ENCODE measurements at places on chromosomes 11 and 22.

DNA sequence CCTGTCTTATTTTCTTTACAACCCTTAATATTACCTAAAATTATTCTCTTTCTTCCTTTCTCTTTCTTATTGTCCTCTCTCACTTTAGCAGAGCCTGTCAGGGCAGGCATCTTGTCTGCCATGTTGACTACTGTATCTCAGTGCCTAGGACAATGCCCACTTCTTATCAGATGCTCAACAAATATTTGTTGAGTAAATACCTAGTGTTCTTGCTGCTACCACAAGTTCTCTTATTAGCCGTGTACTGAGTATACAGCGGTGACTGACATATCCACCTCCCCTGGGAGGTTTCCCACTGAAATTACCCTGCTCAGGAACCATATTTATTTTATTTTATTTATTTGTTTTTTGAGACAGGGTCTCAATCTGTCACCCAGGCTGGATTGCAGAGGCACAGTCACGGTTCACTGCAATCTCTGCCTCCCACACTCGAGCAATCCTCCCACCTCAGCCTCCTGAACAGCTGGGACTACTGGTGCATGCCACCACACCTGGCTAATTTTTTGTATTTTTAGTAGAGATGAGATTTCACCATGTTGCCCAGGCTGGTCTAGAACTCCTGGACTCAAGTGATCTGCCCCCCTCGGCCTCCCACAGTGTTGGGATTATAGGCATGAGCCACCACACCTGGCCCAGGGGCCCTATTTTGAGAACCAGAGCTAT is 6.7 kb downstream of the HPX start:
- DNase-seq, result no peak

GRCh38 chr11:94550513-94550912 is 6.8 kb downstream of the FUT4 start:
- no peak for DNase-seq

DNA sequence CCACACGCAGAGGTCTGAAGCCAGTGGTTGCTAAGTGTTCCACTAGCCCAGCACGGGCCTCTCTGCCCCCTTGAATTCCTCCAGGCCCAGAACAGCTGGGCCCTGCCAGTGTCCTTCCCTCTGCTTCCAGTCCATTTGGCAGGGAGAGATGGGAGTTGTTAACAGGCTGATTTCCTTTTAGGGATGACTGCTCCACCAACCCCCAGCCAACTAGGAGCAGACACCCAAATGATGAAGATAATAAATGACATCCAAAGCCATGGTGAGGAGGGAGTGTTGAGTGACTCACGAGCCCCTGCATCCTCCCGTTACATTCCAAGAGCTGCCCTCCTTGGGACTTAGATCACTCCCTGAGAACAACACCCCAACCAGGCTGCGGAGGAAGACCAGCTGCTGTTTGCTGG is 20.6 kb downstream of the PARVA start:
- DNase-seq, result no peak

DNA sequence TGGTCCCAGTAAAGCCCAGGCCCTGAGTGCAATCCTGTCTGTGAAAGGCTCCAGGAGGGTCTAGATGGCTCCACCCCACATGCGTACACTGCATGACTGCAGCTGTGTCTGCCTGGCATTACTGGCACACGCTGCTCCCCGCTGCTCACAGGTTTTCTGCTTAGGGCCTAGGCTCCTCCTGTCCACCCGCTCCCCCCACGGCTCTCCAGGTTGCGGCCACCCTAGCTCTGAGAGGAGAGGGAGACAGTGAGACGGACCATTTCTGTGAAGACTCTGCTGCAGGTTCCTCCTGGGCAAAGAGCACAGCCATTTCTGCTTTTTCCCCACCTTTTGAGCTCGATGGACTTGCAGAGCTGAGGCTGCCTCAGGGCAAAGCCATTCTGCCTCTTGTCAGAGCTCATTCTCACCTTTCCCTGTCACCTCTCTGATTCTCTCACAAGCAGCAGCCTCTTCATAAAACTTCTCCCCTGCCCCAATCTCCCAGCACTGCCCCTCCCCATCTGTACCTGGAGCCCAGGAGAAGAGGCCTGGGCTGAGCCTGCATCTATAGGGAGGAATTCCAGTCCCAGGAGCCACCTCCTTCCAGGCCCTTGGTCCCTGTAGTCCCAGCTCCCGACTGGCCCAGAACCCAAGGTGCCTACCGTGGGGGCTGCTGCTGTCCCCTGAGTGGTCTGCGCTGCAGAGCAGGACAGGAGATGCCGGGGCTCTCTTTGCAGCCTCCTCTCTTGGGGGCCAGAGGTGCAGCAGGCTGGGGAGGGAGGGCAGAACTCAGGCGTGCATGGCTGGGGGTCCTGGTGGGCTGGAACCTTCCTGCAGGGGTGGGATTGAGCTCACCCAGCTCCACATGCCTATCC is 433.7 kb upstream of the B3GAT1 start:
- no peak for DNase-seq

GRCh38 chr11:93622043-93622442 is 39.4 kb upstream of the CEP295 start:
- DNase-seq, result no peak

- DNase-seq, result no peak
Observed at GRCh38 chr11:111069066-111069465, 176.5 kb upstream of the POU2AF2 start.

DNA sequence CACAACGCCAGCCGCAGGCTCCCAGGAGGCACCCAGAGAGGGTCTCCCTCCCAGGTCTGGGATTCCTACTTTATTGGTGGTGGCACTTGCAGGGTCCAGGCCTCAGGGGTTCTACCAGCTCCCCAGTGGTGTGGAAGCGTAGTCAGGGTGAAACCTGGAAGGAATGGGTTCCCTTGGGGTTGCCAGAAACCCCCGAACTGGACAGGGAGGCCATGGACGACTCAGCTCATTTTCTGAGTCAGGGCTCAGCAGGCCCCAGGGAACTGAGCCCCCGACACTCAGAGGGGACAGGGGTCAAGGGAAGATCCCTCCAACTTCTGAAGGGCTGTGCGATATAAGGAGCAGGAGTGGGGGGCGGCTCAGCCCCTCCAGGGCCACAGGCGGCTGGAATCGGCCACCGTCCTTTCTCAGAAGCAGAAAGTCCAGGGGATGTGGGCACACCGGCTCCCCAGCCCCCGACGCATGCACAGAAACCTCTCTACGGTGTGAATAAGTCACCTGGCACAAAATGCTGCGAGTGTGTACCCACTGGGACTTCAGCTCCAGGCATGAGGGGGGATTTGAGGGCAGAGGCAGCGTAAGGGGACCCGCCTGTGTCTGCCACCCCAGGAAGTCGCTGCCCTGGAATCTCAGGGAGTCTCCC is 25.1 kb downstream of the MRGPRG start:
- no peak for DNase-seq

- peak; percentile 39 for DNase-seq
Observed at GRCh38 chr22:48491451-48491941, 1336.2 kb downstream of the BRD1 start.

DNA sequence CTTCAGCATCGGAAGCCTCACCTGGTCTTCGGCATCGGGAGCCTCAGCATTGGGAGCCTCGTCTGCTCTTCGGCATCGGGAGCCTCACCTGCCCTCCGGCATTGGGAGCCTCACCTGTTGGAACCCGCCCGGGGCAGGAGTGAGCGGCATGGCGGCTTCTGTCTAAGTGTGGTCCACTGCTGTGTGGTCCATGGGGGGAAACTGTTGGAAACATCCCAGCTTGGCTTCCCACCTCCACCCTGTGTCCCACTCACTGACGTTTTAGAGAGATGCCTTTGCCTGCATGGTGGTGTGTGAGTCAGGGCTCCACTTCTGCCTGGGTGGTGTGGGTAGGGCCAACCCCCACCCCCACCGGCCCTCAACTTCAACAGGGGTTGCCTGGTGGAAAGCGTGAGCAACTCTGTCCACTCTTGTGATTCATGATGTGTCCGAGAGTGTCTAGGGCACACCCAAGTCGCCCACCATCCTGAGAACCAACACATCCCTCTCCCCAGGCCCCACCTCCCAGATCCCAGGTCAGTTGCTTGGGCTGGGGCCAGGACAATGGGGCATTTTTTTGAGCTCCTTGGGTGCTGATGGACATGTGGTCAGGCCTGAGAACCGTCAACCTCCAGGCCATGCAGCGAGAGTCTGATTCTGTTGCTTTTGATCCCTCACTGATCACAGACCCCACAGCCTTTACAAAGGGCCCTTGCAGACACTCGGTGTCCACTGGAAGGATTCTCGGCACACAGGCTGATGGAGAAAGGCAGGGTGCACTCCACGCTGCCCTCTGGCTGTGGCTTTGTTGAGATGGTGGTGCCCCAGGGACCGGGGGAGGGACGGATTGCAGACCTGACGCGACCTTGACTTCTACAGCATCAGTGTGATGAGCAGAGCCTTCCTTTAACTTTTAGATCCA is 406.7 kb downstream of the TBC1D22A start:
- DNase-seq, result peak; percentile 18

DNA sequence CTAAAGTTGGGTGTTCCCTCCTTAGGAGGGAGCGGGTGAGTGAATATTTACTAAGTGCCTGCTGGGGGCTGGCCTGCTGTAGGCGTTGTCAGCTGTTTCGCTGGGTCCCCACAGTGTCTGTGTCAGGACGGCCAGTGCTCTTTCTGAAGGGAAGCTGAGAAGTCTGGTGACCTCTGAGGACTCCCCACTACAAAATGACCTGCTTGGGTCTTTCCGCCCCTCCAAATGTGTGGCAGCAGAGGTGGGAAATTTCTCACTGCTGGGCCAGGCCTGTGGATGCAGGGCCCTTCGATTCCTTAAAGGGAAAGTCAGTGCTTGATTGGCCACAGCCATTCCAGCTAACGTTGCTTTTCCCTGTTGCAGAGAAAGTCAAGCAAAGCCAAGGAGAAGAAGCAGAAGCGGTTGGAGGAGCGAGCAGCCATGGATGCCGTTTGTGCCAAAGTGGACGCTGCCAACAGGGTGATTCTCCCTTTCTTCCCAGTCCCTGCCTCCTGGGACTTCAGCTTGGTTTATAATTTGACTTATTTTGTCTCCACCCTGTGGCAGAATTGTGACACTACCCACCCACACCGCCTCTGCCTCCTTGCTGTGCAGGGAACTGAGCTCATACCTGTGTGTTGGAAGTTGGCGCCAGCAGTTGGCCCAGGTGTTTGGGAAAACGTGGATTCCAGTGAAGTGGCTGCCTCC is 6.8 kb downstream of the NAA40 start:
- peak; percentile 54 for DNase-seq

DNA sequence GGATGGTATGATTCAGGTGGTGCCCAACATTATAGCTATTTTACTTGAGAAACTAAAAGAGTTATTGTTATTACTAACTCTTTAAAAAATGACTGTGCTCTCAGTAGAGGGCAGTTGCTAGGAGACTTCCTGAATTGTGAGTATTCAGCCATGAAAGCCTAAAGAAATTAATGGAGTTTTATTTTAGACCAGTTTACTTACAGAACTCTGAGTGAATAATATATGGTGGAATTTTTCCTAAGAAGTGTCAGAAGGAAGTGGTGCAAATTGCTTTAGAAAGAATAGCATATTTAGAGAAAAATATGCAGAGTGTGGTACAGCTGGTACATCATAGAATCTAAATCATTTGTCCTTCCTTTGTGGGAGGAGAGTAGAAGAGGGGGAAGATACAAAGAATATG is 689.9 kb upstream of the CCDC90B start:
- no peak for DNase-seq

DNA sequence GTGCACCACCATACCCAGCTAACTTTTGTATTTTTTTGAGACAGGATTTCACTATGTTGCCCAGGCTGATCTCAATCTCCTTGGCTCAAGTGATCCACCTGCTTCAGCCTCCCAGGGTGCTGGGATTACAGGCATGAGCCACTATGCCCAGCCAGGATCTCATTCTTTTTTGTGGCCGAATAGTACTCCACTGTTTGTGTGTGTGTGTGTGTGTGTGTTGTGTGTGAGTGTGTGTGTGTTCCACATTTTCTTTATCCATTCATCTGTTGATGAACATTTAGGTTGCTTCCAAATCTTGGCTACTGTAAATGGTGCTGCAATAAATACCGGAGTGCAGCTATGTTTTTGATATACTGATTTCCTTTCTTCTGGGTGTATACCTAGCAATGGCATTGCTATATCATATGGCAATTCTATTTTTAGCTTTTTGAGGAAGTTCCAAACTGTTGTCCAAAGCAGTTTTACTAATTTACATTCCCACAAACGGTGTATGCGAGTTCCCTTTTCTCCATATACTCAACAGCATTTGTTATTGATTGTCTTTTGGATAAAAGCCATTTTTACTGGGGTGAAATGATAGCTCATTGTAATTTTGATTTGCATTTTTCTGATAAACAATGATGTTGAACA is 105.4 kb downstream of the TTC28 start:
- DNase-seq, result no peak

- no peak for DNase-seq
Observed at GRCh38 chr11:32597921-32598320, 14.3 kb downstream of the EIF3M start.

DNA sequence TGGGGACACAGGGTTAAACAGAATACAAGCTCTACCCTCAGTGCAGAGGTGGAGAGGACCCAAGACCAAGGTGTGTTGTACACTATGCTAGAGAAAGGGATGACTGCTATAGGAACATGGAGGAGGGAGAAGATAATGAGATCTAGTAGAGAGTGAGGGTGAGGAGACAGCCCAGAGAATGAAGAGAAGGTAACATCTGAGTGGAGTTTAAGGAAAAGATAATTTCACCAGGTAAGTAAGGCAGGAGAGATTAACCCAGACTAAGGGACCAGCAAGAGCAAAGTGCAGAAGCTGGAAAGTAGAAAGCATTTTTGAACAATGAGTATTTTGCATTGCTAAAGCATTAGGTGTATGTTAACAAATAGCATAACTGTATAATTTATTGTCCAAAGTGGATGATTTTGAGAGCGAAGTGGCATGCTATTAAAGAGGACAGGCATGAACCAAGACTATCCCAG is 128.8 kb downstream of the RASSF10 start:
- DNase-seq, result no peak

DNA sequence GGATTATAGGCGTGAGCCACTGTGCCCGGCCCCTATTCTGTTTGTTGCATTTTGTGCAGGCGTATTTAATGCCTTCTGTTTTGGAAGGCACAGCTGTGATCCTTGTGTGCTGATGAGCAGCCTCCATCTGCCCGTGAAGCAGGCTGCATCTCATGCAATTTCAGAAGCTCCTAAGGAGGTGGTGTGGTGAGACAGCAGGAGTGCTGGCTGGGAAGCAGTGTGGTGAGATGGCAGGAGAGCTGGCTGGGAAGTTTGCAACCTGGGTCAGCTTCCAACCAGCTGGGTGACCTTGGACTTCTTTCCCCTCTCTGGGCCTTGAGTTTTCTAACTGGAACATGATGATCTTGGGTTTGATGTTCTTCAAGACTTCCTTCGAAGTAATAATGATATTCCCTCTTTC is 525.1 kb downstream of the TBC1D22A start:
- DNase-seq, result peak; percentile 58

- peak; percentile 19 for DNase-seq
Observed at GRCh38 chr11:19808076-19808911, 95.7 kb downstream of the NAV2 start.

DNA sequence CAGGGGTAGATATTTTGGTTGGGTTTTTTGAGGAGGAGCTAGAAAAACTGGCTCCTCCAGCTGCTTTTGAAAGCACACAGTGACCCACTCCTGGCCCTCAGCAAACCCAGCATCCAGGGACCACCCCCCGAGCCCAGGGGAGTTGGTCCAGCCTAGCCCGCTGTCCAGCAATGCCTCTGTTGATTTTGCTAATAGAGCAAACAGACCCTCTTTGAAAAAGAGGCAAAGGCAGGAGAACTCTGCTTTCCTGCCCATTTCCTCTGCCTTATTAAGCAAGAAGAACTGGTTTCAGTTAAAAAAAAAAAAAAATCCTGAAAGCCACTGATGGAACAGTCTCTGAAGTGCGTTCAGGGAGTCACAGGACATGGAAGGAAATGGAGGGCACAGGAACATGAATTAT is 25.3 kb downstream of the ABTB2 start:
- DNase-seq, result no peak

GRCh38 chr11:86930957-86931547 is 24.1 kb downstream of the FZD4 start:
- no peak for DNase-seq
